Left forelimb (tissue), 1 donor: ENCODE measurements at places on chromosomes 4 and X.

GRCh38 chr4:47829438-47829837, 8.4 kb downstream of the CORIN start:
- DNase-seq = no peak

DNA sequence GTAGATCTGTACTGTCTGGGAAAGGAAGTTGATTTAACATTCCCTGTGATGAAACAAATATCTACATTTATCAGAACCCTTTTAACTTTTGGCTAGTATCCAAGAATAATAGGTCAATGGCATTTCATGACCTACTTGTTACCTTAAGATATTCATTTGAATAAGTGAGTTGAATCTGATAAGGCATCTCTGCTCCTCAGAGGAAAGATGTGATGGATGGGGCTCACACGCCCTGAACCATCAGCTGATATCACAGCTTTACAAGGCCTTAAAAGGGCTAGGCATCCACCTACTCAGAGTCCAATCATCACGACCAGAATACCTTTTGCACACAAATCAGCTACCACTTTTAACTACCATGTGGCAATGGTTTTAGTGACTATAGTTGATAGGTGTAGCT, 90.2 kb upstream of the PDLIM3 start:
- DNase-seq = no peak

GRCh38 chr4:181958446-181958845, 284.8 kb upstream of the TENM3 start:
- no peak for DNase-seq

DNA sequence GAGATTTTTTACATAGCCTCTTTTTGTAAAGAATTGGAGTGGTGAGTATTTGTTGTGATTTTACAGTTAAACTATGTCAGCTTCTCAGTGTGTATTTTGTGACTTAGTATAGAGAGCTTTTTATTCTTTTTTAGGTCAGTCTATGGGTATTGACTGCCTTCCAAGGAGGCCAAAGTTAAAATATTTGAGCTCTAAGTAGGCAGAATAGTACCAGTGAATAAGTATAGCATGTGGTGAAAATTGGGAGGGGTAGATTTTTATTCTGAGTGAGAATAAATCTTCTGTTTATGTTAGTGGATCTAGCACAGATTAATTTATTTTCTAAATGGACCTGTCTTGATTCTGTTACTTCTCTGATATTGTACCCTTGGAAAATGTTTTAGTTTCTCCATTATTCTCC, 37.5 kb downstream of the HERC3 start:
- DNase-seq = no peak

DNA sequence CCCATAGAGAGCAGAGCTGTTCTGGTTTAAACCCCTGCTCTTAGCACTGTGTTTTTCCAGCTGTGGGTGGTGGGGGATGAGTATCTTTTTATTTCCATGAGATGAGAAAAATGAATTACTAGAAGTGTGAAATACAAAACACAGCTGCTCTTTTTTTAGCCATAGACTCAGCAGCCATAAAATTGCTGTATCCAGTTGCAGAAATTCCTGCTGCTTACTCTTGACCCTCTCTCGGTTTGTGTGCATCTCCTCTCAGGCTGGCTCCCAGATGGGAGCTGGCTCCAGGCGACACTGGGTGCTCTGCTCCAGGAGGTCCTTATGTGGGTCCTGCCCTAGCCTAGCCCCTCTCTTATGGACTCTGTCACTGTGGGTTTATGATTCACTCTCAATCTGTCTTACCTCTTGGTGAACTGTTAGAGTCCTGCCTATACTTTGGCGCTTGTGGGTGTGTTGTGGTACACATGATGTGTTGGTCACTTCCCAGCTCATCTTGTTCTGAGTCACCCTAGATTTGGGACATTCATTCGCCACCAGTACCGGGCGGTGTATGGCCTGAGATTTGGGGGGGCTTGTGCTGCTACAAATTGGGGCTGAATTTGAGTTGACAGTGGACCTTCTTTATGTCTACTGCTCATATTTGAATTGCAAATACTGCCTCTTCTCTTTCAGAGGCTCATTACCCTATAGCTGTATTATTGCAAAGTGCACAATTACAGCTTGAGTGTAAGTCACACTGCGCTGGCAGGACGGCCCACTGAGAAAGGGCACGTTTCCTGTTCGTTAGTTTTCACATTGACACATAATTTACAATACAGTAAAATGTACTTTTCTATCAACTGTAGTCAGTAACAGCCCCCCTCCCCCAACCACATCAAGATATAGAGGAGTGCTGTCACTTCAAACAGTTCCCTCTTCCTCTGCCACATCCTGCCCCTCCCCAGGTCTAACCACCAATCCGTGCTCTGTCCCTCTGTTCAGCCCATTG, 46.9 kb upstream of the MSANTD1 start:
- no peak for DNase-seq

GRCh38 chr4:110071466-110071865, 126.9 kb downstream of the ELOVL6 start:
- no peak for DNase-seq

DNA sequence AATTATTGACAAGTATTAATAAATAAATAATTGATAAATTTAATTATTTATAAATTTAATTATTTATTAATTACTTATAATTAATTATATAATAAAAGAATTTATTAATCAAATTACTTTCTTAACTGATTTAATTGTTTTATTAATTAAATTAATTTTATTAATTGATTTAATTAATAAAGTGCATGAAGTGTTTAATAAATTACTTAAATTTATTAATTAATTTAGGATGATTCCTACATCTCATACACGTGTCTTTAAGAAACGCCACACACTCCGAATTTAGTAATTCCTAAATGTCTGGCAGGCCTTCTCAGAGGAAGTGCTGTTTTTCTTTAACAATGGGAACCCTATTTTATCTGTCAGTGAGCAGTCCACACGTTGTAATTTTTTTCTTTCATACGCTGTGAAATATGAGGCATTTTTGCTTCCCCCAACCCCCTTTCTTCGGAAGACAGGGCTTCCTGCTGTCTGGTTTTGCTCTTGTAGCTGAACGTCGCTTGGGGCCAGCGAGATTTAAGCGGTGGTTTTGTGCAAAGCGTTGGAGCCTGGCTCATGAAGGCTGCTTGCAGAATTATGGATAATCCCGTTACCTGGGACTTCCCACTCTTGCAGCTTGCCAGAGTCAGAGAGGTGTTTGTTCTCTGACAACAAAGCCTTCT, 46.8 kb downstream of the CRLF2 start:
- peak; percentile 68 for DNase-seq

DNA sequence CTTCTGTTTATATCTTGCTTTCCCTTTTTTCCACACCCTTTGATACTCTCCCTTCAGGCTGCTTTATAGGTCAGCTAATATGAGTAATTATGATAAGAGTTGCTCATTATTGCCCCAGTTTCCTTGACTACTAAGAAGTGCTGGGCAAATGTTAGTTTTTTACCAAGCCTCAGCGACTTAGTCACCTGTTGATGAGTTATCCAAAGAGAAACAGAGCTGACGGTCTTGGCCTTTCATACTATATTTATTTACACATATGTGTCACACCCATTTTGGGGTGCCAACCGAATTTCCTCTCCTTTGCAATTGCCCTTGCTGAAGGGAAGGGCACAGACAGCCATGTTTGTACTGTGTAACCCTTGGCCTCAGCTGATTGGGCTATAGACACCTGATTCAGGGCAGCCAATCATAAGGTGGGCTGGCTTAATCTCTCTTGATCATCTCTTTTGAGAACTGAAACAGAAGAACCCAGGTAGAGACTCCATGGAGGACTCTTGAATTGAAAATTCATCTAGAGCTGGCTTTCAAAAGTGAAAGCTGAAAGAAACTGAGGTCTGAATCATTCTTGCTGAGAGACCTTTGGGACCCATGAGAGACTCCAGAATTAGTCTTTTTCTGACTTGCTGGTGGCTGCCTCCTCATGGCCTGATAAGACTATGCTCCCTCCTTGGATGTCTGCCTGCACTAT, 111.7 kb upstream of the RPS6KA3 start:
- no peak for DNase-seq

GRCh38 chrX:146241902-146242301, 424.3 kb downstream of the SLITRK2 start:
- DNase-seq = no peak

DNA sequence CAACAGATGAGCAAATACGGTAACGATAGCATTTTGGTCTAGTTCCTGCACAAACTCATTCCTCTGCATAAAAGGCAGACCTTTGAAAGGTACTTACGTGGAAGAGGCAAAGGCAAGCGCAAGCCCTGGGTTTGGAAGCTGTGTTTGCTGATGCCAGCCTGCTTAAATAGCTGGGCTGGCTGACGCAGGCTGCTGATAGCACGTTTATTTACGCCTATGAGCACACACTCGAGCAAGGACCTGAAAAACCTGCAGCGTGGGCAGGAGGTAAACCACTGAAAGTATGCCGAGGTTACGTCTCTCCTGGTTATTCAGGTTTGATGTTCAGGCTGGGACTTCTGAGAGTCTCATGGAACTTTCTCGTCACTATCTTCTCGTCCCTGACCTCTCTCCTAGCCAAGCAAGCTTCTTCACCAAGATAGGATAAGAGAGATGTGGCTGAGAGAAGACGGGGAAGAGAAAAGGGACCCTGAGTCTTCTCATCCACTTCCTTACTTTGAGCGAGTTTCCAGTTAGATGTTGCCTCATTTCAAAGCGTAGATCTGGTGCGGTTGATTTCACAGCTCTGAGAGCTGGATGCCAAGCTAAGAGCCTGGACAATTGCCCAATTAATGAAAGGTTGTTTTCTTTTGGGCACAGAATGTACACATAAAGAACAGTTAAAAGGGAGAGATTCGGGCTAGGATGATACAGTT, at the start of gene HOPX:
Gene HOPX, minus strand, starts transcription at position 139 of the 695 bp plus-strand sequence. CDS start 23,480 bp downstream, outside the sequence.
- no peak for DNase-seq

DNA sequence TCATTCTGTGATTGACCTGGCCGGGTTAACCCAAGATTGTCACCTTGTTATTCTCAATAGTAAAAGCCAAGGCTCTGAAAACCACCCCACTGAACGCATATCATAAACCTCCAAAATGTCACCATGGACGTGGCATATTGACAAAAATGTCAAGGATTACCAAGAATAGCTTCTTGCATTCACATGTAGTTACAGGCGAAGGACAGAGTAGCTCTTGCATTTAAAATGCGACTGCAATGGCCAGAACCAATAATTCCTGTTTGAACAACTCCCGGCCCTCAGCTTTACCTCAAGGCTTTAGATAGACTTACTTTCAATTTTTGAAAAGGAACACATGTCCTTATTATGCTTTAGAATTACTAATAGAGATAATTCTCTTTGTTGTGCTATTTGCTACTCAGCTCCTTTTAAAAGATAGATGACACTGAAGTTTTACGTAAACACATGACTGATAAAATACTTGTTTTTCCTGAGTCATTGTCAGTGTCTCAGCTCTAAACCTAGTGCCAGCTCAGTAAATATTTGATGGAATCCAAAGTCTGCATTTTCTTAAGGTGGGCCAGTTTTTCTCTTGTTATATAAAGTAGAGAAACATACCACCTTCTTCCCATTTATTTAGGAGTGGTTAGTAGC, 66.3 kb downstream of the CLDN34 start:
- DNase-seq = no peak

GRCh38 chr4:55866290-55866907, 13.0 kb downstream of the EXOC1 start:
- no peak for DNase-seq

- DNase-seq = no peak
Observed at GRCh38 chr4:182133033-182133432, 110.2 kb upstream of the TENM3 start.

- peak; percentile 86 for DNase-seq
Observed at GRCh38 chrX:140712413-140713173, 3.0 kb downstream of the LINC00632 start.

DNA sequence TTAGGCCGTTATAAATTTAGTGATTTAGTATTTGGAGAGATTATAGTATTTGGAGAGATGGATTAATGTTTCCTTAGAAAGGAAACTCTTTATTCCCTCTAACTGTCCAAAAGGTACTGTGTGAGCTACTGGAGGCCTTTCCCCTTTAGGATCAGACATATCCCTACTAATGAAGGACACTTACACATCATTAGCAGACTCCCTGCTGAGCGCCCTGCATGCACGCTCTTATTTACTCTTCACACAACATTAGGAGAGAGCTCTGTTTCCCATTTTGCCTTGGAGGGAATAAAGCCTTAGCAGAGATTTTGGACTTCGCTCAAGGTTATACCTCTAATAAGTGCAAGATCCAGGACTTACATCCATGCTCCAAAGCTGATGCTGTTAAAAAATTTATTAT, 17.8 kb upstream of the STOX2 start:
- no peak for DNase-seq

GRCh38 chr4:176400816-176401461, 81.2 kb downstream of the SPCS3 start:
- no peak for DNase-seq

DNA sequence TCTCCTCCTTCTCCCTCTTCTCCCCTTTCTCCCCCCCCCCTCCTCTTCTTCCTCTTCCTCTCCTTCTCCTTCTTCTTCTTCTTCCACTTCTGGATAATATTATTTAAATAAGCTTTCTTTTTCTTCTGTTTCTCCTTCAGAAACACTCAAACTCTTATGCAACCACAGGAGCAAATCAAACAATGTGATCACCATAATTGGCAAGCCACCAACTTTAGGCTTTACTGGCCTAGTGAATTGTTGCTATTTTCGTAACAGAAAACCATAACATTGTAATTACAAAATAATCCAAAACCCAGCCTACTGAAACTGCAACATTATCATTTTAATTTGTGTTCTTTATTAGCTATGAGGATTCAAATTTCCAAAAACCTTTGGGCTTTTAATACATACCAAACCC, 14.3 kb downstream of the DCAF8L1 start:
- DNase-seq = no peak

GRCh38 chr4:147778942-147779341, 47.1 kb downstream of the ARHGAP10 start:
- DNase-seq = no peak

- DNase-seq = no peak
Observed at GRCh38 chrX:151505796-151506195, 57.7 kb upstream of the PASD1 start.

DNA sequence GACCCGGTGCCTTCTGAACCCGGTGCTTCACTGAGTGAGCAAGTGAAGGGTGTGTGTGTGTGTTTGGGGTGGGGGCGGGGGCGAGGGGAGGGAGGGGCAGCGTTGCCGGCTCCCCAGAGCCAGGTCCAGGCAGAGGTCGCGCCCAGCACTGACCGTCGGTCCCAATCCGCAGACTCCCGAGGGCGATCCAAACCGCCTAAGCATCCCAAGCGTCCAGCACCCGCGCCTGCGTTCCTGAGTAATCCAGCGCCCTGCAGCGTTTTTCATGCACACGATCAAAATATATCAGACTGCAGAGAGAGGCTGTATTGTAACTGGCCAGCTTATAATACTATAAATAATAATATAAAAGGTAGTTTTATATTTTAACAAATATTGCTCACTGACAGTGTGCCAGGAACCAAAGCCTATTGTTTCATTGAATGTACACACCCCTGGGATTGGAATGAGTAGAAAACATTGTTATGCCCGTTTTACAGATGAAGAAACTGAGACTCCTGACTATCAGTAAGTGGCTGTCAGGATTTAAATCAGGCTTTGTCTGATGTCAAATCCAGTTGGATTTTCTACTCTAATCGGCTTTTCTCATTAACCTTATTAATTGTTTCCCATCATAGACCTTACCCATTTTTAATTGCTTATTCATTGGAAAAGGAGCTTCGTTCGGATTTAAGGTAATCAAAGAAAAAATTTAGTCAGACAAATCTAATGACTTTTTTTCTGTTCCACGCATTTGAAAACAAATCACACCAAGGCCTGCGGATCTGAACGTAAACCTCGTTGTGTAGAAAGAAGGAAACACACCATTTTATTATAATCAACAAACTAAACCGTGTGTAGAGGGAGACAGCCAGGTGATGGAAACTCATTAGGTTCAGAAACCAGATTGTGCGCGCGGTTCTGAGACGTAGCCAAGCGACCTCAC, 4.0 kb upstream of the NKX3-2 start:
- DNase-seq = no peak

GRCh38 chr4:105544520-105545286, 7.7 kb upstream of the ARHGEF38 start:
- DNase-seq = no peak
